ENCODE measurements at places on chromosomes 2 and 18. TPM values are rescaled to one million over a fixed set of nuclear protein-coding genes. Genes with fewer than 3 reads are reported as not detected.

- H3K27me3 ChIP-seq, result no peaks in the 10 kb centered on the region
- no peak for DNase-seq
- no peaks in the 10 kb centered on the region for H3K4me1 ChIP-seq
- H3K4me3 ChIP-seq, result no peak overlapping the region
- no peak overlapping the region for H3K27ac ChIP-seq
Measured at GRCh38 chr2:212897296-212897695, 254.1 kb downstream of the IKZF2 start.

GRCh38 chr2:148238561-148238960 lies 217.7 kb downstream of the MBD5 start:
- no peak overlapping the region for H3K27ac ChIP-seq
- no peak overlapping the region for H3K4me3 ChIP-seq
- no peaks in the 10 kb centered on the region for H3K4me1 ChIP-seq
- no peaks in the 10 kb centered on the region for H3K27me3 ChIP-seq
- peaks cover 44% of the 10 kb centered on the region for H3K36me3 ChIP-seq

- H3K4me3 ChIP-seq, result no peak overlapping the region
- no peaks in the 10 kb centered on the region for H3K4me1 ChIP-seq
- no peaks in the 10 kb centered on the region for H3K27me3 ChIP-seq
- no peak overlapping the region for H3K27ac ChIP-seq
- no peaks in the 10 kb centered on the region for H3K36me3 ChIP-seq
Measured at GRCh38 chr2:180699657-180700361, 280.6 kb upstream of the UBE2E3 start.

- no peaks in the 10 kb centered on the region for H3K4me1 ChIP-seq
- no peak overlapping the region for H3K4me3 ChIP-seq
- H3K27ac ChIP-seq, result 0 out of 2 replicates have a peak overlapping the region, but pooled peaks have one; percentile 6
- H3K36me3 ChIP-seq, result peaks cover 58% of the 10 kb centered on the region
- DNase-seq, result no peak
Measured at GRCh38 chr2:1670636-1671035, 73.7 kb downstream of the PXDN start.

The KANSL3 gene
- 29.2 TPM for total RNA-seq

The ADGRF3 gene
- 0.48 TPM for total RNA-seq

The TMEM185B gene
- 9.9 TPM for total RNA-seq

The ERBB4 gene
- 1.8 TPM for total RNA-seq

The ANKRD30B gene
- not detected for total RNA-seq

The MROH2A gene
- total RNA-seq, result 0.16 TPM
